Stromal cell of bone marrow (primary cell): ENCODE measurements at places on chromosomes 3 and 15.

- no peak for DNase-seq
These were observed 75.0 kb upstream of the EPHB3 start for GRCh38 chr3:184486614-184487013.

DNA sequence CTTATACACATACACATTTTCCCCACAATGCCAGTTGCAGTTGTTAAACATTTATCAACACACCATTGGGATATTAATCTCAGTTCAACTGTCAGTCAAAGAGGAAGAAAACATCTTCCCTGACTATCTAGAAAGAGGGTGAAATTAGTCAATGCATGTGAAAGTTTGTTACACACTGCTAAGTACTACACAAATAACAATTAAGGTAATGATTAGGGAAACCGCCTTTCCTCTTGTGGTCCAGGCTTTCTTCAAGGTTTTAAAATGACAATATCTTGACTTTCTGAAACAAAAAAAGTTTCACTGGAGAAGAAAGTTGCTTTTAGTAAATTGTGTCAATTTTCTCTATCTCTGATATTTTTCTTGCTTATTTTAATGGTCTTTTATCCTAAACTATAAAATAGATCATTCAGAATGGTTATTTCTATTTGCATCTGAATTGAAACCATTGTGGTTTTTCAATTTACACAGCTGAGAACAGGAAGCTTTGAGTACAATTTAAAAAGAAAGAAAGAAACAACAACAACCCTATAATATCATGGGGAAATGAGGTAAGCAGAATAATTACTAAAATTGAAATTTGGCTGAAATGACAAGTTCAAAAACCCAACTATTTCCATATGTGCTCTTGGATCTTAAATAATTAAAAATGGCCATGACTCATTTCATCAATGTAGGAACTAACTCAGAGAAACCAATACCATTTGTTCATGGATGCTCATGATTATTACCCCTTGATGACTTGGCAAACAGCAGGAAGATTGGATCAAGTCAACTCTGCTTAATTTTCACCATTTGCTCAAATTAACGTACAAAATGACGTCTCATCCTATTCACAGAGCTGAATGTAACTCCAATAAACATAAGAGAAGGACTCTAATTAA lies 31.7 kb downstream of the GPR149 start:
- DNase-seq: no peak

DNA sequence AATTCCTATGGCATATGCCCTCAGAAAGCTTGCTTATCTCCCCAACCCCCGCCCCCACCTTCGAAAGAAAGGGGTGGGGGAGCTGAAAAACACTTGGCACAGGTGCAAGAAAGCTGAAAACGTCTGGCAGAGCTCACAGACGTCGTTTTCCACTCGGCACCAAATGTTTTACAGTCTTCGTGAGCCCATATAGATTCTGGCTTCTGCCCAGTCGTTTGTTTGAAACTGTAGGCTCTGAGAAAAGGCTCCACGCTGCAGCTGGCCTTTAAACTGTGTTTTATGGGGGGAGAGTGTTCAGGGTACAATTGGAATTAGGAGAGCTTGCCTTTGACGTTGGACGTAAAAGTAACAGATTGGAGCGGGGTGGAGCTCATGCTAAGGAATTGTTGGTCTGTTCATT lies 130.3 kb downstream of the MDFIC2 start:
- DNase-seq: no peak

DNA sequence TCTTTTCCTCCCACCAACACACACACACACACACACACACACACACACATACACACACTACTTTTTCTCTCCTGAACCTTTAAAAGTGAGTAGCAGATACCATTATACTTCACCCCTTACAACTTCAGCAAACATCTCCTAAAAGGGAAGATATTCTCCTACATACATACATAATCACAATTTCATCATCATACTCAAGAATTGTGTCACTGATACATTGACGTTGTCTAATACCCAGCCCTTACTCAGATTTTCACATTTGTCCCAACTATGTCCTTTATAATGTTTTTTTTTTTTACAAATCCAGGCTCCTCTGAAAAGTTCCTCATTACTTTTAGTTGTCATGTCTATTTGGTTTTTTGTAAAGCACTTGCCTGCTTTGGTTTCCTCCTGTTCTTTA lies 18.5 kb downstream of the ABHD6 start:
- no peak for DNase-seq

- no peak for DNase-seq
These were observed 26.0 kb downstream of the ACSBG1 start for GRCh38 chr15:78208341-78208844.

- no peak for DNase-seq
These were observed 316.7 kb downstream of the FOXP1 start for GRCh38 chr3:71266875-71267274.

DNA sequence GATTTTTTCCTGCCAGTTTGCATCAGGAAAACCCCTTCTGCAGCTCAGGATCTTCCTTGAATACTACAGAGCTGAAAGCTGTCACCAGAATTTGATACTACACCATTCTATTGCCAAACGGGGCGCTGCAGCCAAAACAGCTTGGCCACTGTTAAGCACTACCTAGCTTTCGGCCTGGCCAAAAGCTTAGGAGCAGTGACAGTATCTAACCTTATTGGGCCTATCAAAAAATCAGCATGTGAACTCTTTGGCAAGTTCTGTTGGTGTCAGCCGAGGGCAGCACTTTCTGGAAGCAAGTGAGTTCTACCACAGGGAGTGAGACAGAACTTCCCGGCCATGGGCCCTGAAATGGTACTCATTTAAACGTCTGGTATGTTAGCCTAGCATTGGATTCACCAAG lies 16.1 kb upstream of the GYG1 start:
- DNase-seq: peak; percentile 24

DNA sequence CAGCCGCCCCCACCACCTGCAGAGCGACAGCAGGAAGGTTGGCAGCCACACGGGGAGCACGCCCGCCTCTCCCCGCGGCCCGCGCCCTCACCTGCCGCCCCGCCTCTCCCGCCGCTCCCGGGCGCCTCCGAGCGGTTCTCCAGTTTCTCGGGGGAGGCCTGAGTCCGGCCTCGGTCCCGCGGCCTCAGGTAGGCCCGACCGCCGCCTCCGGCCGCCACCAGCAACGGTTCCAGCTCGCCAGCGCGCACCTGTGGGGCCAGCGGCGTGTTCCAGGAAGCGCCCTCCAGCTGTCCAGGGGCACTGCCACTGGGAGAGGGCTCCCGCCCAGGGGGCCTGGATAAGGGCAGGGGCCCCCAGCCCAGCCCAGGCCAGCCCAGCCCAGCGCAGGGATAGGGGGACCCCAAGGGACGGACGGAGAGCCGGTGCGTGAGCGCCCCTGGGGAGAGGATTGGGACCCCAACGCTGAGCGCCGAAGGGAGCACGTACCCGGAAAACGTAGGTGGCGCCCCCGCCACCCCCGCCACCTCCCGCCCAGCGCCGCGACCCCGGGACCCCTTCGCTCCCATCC lies 2.2 kb downstream of the LTK start:
- DNase-seq: no peak

GRCh38 chr3:16496408-16497222 lies 16.9 kb downstream of the RFTN1 start:
- DNase-seq: no peak
